Stimulated activated CD4-positive, alpha-beta T cell treated with anti-CD3 and anti-CD28 coated beads, Interleukin-4, amount 100 ng/mL, for 4 hours (primary cell): ENCODE measurements at places on chromosomes 6 and 20.
A peak's percentile ranks its signal among the peaks of the same experiment; 100 is the strongest.

DNA sequence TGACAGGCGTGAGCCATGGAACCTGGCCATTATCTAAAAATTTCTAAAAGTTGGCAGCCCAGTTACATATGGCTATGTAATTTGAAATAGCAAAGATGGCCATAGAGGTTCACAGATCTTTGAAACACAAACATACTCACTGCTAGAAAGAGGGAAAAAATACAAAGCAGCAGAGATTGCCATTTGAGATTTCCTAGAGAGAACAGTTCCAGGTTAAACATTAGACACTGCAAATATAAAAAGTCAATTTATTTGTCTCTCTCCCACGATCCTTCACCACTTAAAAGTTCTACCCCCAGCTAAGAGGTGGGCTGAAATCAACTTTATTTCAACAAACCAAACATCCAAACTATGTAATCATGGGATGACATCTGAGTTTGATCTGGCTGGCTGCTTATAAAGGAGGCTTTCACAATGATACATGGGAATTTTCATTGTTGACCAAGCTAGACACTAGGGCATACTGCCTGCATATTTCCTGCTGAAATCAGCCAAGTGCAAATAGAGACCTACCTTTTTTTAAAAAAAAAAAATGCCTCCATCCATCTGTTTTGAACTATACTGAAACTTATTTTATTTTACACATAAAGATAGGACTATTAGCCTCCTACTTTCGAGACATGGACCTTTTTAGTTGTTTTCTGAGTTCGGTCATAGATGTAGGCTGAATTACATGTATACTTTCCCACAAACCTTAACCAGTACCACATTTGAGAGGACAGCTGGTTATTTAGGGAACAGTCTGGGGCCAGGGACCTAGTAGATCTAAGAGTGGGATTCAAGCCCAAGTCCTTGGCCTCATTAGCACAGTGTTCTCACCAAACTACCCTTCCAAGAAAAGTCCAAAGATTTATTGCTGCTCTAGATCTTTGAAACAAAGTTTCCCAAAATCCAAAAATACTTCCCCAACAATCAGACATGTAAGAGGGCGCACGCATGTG is 16.6 kb downstream of the DCDC2 start:
- no peak for DNase-seq

- DNase-seq: peak; percentile 60
Measured at GRCh38 chr20:59933296-59933848, at the start of gene SYCP2. Gene SYCP2, minus strand, starts transcription at chr20:59933637. Its CDS starts 11,224 bp downstream, at chr20:59922413.

- DNase-seq: no peak
Measured at GRCh38 chr6:116206231-116206903, 47.5 kb downstream of the TSPYL4 start.

GRCh38 chr6:34964564-34964963 is 75.5 kb downstream of the ANKS1A start:
- DNase-seq: no peak

- DNase-seq: no peak
Measured at GRCh38 chr6:32189742-32190053, 304 bp downstream of the PBX2 start.

DNA sequence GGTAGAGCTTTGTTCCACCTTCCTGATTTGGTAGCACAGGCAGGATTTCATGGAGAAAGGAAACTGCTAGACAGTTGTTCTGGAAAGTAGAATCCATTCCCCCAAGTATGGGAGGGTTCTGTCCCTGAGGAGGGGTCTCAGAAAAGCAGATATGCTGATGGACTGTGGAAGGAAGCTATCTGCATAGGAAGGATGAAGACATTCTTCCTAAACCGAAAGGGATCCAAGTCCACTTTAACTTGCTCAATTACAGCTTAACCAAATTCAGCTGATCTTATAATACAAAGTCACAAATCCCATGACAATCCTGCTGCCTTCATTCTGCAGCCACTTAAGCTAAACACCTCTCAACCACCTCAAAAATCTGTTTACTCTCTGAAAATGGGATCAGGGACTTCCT is 2.6 kb downstream of the MAN1A1 start:
- DNase-seq: no peak

GRCh38 chr6:107869871-107870270 is 45.8 kb upstream of the SCML4 start:
- no peak for DNase-seq

- DNase-seq: no peak
Measured at GRCh38 chr6:17469006-17469832, 75.8 kb downstream of the CAP2 start.
